ENCODE measurements at places on chromosomes 1 and 21. TPM values are rescaled to one million over a fixed set of nuclear protein-coding genes. Genes with fewer than 3 reads are reported as not detected.

Gene IL20
- total RNA-seq: not detected

- no peak for DNase-seq
These were observed 9.7 kb upstream of the PPIE start for GRCh38 chr1:39729030-39729429.

GRCh38 chr1:75412616-75413015, 198.3 kb downstream of the SLC44A5 start:
- no peak for DNase-seq

Gene C1orf87
- total RNA-seq: 0.51 TPM

Gene GPR157
- total RNA-seq: 4.9 TPM

Gene SYT14
- total RNA-seq: 1.0 TPM

Gene SLC22A15
- total RNA-seq: 3.6 TPM

DNA sequence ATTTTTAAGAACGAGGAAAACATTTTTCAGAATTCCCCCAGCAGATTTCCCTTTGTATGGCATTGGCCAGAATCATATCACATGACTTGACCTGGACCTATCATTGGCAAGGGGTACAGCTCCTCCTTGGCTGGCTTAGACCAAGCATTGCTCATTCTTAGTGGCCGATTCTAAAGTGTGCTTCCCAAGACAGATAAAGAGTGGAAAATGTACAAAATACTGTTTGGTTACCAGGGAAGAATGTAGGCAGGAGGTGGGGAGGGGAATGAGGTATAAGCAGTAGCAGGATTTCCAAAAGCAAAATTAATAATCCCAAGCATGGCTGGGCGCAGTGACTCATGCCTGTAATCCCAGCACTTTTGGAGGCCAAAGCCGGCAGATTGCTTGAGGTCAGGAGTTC, 75.6 kb upstream of the KRTAP11-1 start:
- DNase-seq: no peak

DNA sequence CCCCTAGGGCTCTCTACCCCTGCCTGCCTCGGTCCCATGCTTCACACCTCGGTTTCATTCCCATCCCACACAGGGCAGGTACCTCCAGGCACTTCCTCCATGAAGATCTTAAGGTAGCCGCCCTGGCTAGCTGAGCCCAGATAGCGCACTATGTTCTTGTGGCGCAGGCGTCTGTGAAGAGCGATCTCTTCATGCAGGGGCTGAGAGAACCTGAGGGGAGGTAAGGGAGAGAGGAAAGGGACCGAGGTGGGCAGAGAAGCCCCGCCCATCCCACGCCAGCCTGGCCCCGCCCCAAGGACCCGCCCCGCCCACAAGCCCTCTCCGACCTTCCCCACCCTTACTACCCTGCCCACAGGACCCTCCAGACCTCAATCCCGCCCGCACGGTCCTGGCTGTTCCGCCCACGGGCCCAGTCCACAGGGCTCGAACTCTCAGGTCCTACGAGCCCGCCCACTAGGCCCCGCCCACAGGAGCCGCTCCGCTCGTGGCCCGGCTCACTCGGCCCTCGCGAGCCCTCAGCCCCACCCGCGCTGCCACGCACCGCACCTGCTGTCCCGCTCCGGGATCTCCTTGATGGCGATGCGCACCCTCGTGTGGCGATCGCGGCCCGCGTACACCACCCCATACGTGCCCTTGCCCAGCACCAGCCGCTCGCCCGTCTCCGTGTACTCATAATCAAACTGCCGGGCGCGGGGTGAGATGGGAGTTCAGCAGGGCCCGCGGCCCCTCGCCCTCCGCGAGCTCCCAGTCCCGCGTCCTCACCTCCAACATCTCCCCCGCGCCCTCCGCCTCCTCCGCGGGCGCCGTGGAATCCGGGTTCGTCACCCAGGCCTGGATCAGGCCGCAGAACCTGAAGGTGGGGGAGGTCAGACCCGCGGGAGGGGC, 6.4 kb downstream of the MAP3K6 start:
- DNase-seq: no peak

Gene C1orf116
- 3.6 TPM for total RNA-seq

- no peak for DNase-seq
These were observed 76.4 kb upstream of the IFFO2 start for GRCh38 chr1:19032701-19033514.

GRCh38 chr1:14261395-14261794, 337.1 kb upstream of the KAZN start:
- DNase-seq: no peak

GRCh38 chr1:1305300-1306069, 2.2 kb downstream of the ACAP3 start:
- peak; percentile 85 for DNase-seq

DNA sequence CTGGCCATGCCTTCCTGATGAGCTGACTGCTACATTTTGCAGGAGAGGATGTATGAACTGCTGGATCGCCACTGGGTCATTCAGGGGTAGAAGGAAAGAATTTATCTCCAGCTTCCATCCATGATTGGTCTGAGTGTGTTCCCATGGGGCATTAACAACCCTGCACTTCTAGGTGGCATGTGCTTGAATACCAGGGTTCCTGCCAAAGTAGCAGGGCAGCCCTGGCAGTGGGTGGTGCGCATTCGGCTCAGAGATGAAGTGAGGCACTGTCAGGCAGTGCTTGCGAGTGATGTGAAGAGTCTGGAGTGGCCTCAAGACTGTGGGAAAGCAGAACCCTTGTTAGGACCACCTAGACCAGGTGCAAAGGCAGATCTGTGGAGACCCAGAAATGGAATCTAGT, 294.9 kb downstream of the ASTN1 start:
- DNase-seq: no peak

DNA sequence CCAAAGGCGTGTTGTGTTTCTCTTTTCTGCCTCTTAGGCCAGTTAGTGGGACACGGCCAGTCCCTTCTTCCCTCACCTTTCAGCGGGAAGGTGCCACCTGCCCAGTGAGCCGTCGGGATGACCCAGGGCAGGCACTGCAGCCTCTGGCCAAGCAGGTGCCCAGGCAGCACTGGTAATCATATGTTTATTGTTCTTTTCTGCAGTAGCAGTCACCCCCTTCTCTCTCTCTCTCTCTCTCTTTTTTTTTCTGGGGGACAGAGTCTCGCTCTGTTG, 38.2 kb downstream of the CRYAA start:
- DNase-seq: no peak

DNA sequence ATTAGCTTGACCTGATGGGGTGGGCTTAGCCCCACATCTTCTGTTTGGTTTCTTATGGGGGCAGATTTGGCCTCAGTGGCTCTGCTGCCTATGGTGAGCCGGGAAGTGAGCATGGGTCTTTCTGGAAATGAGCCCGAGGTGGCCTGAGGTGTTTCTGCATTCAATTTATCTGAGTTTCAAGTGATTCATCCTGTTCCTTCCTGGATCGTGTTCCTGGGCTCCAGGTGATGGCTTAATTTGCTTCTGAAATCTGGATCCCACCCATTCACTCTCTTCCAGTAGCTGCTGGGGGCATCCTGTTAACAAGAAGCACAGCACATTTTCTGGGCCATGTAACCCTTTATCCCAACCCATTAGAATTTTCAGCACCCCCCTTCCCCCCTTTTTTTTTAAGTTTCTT, 324.6 kb downstream of the CAMTA1 start:
- no peak for DNase-seq

GRCh38 chr1:202234331-202235002, 40.9 kb downstream of the LGR6 start:
- no peak for DNase-seq

Gene TMPRSS3
- total RNA-seq: 0.21 TPM

Gene FCRLA
- total RNA-seq: 1.4 TPM

Gene ROR1
- 13.6 TPM for total RNA-seq

Gene S100A9
- 739 TPM for total RNA-seq

Gene MAP3K21
- total RNA-seq: 1.4 TPM

- no peak for DNase-seq
These were observed 174.6 kb downstream of the HLX start for GRCh38 chr1:221053889-221054288.

DNA sequence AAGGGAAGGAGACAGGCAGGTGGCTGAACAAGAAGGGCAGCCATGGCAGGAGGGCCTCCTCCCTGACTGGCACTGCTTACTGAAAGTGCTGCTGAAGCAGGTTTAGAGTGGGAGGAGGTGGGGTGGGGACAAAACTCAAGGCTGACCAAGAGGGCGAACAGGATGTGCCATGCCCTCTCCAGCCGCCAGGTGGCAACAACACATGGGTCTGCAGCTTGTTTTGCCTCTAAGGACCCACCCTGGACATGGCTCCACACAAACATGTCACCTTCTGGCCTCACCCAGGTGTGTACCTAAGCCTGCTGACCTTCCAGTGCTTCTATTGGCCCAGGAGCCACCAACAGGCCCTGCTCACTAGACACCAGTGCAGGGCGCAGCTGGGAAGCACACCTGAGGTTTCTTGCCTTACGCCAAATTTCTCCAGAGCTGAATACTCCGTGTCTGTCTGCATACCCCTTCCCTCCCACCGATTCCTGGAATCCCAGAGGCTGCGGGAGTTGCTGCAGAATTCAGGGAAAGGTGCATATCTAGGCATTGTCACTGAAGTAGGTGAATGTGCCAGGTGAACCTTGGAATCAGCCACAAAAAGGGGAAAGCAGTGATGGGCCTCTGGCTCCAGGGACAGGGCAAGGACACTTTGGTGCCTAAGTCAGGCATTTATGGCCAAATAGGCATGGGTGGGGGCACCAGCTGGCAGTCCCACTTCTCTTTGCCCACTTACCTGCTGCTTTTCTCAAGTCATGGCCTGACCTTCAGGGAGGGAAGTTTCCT, 5.3 kb downstream of the PSRC1 start:
- peak; percentile 82 for DNase-seq

All from tongue (tissue), 3 donors.